Stimulated activated CD4-positive, alpha-beta T cell treated with anti-CD3 and anti-CD28 coated beads, TNF-alpha, amount 100 ng/mL, for 48 hours (primary cell): ENCODE measurements at places on chromosomes 7 and 10.

DNA sequence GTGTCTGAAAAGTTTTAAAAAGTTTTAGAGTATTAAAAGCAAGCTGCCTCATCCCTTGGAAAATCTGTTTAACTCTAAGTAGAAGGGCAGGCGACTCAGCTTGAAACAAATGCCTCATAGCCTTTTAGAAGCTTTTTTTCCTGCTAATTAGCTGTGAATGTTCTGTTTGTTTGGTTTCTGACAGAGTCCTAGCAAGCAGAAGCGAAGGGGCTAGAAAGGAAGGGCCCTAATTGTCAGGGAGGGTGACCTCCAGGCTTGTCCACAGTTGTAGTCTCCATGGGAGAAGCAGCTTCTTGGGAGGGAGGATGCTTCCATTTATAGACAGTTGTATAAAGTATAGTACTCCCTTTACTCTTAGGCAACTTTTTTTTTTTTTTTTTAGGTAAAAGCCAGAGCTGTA, 90.9 kb downstream of the DNAJC1 start:
- DNase-seq, result no peak

GRCh38 chr10:104340111-104340526, 1.9 kb upstream of the ITPRIP start:
- no peak for DNase-seq

DNA sequence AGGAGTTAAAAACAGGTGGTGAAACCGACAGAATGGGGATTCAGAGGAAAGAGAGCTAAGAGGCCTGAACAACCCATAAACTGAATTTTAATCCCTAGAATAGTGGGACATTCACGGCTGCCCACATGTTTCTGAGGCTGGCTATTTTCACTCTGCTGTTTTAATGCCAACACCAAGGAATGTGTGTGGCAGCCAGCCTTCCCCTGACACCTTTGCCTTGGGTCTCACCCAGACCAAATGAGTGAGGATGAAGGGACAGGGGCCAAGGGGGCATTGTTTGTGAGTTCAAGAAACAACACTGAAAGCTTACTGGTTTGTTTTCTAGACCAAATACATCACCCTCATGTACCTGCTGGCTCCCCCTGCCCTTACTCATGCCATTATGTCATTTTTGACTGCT, 164.3 kb downstream of the JAZF1 start:
- no peak for DNase-seq

GRCh38 chr7:35185908-35186731, 67.8 kb downstream of the TBX20 start:
- DNase-seq, result peak; percentile 4

DNA sequence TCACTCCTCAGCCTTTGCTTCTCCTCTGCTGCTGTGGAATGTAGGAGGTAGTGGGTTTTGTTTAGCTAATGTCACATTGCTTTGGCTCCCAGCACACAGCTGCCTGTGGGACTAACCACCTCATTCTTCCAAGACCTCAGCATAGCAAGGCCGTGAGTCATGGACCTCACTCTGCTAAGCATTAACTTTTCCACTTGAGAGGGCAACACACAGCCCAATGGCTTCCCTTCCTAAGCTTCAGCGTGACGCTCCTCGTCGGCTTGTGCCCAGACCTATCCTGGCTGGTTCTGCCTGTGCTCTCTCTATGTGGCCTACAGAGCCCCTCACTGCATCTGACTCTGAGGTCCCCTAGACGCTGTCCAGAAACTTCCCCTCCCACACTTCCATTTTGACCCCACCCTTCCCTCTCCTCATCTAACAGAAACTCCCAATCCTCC, 23.3 kb downstream of the MYOF start:
- no peak for DNase-seq

DNA sequence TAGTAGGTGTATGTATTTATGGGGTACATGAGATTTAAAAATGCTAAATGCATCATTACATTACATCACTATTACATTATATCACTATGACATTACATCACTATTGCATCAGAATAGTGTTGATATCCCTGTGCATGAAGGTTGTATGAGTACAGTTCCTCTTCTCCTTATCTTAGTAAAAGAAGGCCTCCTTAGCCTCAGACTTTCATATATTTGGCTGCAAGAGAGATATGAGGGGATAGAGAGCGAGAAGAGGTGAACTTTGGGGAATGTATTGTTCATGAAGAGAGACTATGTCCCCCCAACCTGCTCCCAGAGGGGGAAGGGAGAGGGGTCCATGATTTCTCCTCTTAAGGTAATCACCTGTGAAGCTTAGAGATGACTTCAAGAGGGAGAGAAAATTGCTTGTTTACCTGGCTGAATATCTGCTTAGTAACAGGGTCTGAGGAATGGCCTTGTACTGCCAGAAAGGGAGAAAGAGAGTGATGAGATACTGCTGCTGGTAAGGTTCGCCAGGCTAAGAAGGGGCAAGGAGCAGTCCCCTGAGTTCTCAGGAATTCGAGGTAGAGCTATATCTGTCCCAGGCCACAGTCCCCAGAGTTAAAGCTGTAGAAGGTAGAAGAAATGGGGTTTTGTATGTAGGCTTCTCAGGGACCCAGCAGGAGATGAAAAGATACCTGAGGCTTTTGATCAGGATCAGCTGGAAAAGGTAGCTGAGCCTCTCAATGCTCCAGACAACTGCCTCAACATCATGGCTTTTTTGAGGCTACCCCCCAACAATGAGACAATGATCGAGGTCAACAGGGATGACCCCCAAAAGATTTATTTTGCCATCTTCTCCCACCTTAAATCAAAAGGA, 168.4 kb upstream of the WNT16 start:
- DNase-seq, result no peak

GRCh38 chr10:22022257-22023032, 18.9 kb upstream of the DNAJC1 start:
- DNase-seq, result peak; percentile 30

- no peak for DNase-seq
Measured at GRCh38 chr7:134366481-134366880, 49.8 kb upstream of the SLC35B4 start.

- no peak for DNase-seq
Measured at GRCh38 chr7:136009488-136010079, 32.4 kb upstream of the MTPN start.

DNA sequence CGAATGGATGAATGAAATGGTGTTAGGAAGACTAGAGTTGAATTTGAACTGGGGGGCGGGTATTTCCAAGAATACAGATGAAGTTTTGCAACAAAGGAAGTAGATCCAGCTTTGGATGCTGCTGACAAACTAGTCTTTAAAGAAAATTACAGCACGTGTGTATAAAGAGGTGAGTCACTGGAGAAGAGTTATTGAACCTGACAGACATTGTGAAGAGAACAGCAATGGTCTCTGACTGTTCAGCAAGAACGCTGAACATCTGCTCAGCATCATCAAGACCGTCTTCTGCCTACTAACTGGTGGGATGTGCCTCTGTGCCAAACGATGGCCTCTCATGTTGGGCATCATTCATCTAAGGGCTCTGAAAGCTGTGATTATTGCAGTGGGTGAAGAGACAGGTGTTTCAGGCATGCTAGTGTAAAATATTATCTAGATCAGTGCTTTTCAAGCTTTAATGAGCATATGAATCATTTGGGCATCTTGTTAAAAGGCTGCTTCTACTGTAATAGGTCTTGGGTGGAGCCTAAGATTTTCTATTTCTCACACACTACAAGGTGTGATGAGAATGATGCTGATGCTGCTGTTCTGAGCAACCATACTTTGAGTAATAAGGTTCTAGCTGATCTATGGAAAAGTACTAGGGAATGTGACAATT, 291.3 kb downstream of the PTEN start:
- DNase-seq, result no peak

DNA sequence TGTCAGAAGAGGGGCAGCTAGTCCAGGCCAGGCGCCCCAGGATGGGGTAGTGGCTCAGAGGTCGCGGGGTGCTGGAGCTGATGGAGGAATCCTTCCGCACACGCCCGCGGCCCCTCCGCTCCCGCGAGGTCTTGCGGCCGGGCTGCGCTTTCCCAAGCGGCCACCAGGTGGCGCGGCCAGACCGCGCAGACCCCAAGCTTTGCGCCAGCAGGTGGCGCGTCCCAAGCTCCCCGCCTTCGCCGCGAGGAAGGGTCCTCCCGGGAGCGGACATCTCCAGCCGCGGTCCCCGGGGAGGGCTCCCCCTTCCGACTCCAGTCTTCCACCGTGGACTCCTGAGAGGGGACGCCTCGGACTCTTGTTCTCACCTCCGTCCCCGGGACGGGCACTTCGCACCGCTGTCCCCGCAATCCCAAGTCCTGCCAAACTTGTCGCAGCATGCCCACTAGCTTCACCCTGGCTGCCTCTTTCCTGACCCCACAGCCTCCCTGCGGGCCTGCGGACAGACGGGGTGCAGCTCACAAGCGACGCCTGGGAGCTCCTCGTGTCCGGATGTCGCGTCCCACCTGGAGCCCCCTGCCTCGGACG, 19.4 kb downstream of the KCNK18 start:
- peak; percentile 47 for DNase-seq

DNA sequence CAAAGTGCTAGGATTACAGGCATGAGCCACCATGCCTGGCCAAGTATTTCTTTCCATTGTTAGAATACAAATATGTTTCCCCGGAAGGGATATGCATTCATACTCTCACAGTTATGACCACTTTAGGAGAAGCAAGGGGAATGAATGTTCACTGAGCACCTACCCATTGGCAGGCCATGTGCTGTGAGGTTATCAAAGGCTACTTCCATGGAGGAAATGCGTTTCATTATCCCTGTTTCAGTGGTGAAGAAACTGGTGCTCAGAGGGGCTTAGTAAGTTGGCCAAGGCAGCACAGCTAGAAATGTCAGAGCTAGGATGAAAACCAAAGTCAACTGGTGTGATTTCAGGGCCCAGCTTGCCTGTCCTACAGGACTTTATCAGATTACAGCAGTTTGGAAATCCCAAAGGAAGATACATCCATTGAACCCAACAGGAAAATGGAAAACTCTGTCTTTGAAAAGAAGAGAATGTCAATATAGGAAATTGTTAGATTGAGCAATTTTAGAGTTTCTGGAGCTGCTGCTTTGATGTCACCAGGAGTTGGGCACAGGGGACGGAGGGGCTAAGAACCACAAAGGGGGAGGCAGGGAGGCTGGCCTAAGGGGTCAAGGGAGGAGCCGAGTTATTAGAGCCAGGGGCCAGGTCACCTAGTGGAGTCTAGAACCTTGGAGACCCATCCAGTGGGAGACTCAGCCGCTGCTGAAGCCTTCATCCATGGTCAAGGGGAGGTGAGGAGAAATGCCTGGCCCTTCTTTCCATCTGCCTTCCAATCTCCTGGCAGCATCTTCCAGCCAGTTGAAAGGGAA, 319.8 kb downstream of the FRMD4A start:
- DNase-seq, result no peak

- no peak for DNase-seq
Measured at GRCh38 chr7:15507171-15507570, 54.6 kb downstream of the AGMO start.

- no peak for DNase-seq
Measured at GRCh38 chr7:33192695-33193291, 63.4 kb downstream of the BBS9 start.

GRCh38 chr7:137967143-137968018, 34.5 kb downstream of the CREB3L2 start:
- DNase-seq, result no peak

- DNase-seq, result no peak
Measured at GRCh38 chr7:100061518-100062193, 12.1 kb downstream of the ZSCAN21 start.

- DNase-seq, result no peak
Measured at GRCh38 chr7:71145906-71146901, 14.3 kb downstream of the GALNT17 start.

DNA sequence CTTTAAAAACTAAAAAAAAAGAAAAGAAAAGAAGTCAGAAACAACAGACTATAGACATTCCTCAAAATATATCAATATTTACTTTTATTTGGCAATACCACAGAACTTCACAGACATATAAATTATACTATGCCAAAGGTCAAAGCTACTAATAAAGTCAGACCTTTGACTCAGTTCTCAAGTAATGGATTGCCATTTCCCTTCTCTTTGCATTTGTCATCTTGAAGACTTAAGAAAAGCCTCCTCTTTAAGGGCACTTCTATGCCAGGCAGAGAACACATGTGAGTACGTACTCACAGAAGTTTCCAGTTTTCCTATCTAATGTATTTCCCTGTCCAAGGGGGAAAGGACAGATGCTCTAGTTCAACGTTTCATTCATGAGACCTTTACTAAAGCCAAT, 37.6 kb downstream of the TNPO3 start:
- DNase-seq, result no peak

DNA sequence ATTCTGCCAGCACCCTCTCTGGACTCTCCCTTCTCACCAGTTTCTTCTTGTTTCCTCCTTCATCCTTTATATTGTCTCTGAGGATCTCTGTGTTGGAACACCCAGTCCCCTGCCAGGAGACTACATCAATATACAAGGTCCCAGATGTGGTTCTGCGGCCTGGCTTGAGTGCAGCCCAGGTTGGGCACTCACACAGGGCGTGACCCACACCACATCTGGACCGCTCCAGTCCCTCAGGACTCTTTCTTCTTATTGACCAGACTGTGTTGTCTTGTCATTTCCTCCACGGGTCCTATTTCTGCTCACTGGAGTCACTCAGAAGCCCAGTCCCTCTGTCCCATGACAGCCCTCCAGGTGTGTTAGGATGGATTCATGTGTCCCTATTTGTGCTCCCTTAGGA, 26.0 kb downstream of the NKX2-3 start:
- no peak for DNase-seq

DNA sequence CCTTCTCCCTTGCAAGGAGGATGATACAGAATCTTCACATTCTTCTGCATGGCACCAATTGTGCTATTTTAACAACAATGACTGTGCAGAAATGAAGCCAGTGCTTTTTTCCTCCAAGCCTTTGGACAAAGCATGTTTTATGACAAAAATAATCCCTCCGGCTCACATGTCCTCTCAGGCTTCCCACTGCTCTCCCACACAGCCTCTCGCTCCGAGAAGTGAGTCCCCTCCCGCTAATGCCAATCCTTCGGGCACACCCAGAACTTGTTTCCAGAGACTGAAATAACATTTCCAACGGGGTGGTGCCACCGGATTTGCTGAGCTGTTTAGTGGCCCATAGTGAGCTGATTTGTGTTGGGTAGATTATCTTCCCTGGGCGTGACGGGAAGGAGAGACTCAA, 35.8 kb downstream of the RBM17 start:
- DNase-seq, result no peak

DNA sequence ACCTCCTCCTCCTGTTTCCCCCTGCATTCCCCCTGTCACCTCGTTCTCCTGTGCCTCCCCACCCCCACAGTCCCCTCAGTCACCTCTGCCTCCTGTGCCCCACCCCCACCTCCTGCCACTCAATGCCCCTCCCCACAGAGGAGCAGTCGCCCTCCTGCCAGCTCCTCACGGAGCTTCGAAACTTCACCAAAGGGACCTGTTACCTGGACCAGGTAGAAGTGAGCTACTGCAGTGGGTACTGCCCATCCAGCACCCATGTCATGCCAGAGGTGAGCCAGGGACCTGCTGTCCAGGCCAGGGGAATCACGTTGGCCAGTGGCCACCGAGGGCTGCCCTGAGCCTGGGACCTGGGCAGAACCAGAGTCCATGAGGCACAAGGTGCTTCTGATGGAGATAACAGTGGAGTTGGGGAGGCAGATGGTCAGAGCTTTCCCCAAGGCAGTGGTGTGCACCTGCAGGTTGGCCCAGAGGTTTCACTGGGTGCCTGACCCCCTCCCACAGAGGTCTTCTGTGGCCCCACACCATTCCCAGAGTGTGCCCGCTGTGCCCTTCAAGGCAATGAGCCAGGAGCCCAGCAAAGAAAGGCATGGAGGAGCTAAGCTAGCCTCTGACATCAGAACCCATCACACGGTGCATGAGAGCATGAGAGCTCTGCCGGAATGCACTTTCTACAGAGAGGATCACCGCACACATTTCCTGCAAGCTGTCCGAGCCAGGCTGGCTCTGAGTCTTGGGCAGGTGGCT, 7.0 kb upstream of the ZNF862 start:
- DNase-seq, result no peak

- no peak for DNase-seq
Measured at GRCh38 chr7:24769014-24769830, 12.0 kb upstream of the GSDME start.
